ENCODE measurements at places on chromosomes 2 and 18.

GRCh38 chr2:218823196-218823855 is 8.3 kb downstream of the PRKAG3 start:
- no peak for DNase-seq

DNA sequence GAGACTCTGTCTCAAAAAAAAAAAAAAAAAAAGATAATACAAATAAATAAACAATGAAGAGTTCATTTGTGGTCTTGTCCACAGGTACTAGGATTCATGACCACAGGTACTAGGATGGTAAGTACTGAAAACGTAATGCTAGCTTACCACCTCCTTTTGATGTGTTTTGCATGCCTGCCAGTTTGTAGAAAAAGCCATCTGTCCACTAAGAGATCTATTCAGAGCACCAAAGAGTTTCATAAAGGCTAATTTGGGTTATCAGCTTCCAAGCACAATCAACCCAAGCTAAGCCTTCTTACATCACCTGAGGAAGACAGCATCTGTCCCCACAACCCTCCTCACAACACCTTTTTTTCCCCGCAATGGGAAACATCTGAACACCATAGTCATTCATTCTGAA is 477.2 kb downstream of the ZEB2 start:
- DNase-seq: no peak

DNA sequence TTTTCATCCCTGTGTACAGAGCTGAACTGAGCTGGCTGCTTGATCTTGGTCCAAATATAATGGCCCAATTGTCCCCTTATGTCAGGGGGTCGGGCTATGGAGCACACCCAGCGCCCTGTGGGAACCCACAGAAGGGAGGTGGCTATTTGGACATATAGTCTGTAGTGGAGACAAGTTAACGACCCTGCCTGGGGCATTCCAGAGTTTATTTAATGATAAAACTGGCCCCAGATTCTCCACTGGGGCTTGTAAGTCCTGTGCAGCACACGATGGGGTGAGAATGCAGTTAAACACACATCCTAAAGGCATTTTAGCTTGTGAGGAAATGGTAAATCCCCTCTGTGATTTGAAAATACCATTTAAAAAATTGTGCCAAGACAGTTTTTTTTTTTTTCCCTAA is 72.9 kb downstream of the QPCT start:
- no peak for DNase-seq

- no peak for DNase-seq
These were observed 84.2 kb upstream of the FAM136A start for GRCh38 chr2:70385966-70386595.

- peak; percentile 59 for DNase-seq
These were observed 457.8 kb downstream of the EIPR1 start for GRCh38 chr2:2919574-2920365.

- DNase-seq: no peak
These were observed 1420.6 kb upstream of the NXPH2 start for GRCh38 chr2:140200764-140201163.

- peak; percentile 79 for DNase-seq
These were observed 4.2 kb downstream of the SP9 start for GRCh38 chr2:174338671-174339560.

- no peak for DNase-seq
These were observed 85.2 kb upstream of the LCLAT1 start for GRCh38 chr2:30361751-30362394.

- peak; percentile 60 for DNase-seq
These were observed 47.1 kb downstream of the KCNIP3 start for GRCh38 chr2:95344215-95344583.

DNA sequence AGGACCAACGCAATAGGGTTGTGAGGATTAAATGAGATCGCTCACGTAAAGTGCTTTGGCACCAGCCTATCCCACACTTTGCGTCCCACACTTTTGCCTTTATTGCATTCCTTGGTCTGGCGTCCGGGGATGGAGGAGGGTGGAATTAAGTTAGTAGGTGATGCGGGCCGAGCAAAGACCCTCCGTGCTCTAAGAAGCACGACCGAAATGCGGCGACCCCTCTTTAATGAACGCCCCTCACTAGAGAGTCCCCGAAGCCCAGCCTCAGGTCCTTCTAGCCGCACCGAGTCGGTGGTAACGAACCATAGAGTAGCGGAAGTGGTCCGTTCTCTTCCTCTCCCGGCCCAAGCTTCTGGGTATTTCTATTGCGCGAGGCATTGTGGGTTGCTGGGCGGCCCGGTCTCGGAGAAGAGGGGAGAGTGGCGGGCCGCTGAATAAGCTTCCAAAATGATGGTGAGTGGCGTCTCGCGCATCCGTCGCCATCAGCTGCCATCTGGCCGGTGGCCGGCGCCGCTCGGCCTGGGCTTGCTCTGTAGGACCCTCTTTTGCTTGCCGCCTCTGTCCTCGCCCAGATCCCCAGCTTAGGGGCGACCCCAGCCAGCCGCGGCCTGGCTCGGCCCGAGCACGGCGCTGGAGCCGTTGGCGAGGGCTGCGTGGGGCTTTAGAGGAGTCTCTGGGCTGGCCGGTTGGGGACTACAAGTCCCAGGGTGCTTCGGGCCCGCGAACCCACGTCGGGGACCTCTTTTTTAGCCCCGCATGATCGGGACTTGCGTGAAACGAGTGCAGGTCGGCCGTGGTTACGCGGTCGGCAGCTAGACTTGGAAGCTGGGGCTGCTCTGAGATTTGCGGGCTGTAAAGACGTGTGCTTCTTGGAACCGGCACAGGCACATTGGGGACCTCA is at the start of gene CCT7:
TSS of gene CCT7 (plus strand) at position 377 of the 901 bp plus-strand sequence. CDS start at position 448, 71 bp downstream.
- DNase-seq: peak; percentile 97

DNA sequence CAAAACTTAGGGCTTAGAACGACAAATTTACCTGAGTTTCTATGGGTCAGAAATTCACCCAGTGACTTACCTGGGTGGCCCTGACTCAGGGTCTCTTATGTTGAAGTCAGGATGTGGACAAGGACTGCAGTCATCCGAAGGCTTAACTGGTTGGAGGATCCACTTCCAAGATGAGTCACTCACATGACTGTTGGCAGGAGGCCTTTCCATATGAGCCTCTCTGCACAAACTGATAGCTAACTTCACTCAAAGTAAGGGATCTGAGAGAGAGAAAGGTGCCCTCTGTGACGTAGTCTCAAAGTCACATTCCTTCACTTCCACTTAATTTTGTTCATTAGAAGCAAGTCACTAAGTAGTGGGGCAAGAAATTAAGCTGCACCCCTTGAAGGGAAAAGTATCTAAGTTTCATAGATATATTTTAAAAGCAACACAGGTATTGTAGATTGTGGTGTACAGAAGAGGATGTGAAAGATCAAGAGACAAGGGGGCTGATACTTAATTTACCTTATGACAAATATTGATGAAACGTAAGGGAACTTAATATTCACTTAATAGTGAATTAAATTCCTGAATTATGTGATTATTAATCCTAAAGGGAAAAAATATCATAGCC is 48.4 kb downstream of the TANK start:
- no peak for DNase-seq

- DNase-seq: peak; percentile 48
These were observed 607 bp downstream of the LAMA3 start for GRCh38 chr18:23689616-23690504.

DNA sequence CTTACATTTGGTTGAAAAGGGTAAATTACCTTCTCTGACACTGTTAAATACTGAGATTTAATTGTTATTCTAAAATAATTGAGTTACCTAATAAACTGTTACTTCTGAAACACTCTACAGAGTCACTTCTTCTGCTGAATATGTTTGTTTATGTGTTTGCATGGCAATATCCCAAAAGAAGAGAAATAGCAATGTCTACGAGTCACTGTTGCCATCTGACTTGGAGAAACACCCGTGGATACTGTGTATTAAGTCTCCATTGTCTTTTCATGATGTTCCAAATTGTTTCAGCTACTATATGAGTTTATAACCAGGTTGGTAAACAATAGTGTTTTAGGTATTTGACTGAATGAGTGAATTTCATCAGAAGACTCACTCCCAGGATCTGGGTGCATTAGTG is 754.2 kb upstream of the ID2 start:
- no peak for DNase-seq

DNA sequence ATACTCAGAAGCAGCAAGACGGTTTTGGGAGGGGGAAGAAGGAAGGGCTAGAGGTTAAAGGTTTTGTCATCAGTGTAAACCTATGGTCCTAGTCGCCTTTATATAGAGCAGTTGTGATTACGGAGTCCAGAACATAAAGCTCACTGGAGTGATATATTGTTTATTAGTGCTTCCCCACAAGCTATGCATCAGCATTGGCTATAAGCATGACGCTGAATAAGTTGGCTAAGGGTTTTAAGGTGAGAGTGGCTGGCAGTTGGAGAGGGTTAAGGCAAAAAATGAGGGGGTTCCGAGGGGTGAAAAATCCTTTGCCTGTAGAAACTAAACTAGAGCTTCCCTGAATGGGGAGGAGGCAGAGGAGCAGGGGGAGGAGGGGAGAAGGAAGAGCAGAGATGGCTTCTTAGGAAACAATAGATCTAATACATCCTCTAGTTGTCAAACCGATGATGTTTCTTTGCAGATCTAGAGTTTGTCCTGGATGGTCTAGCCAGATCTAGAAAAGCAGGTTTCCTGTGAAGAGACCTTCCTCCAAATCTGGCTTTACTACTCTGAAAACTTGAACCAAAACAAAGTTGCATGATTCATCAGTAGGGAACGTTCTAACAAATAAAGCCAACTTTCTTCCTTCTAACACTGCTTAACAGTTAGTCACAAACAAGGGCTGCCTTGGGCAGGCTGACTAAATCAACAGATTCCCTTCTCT is 2.5 kb downstream of the KLF7 start:
- peak; percentile 75 for DNase-seq

GRCh38 chr2:48728840-48729239 is 26.7 kb downstream of the LHCGR start:
- peak; percentile 81 for DNase-seq

DNA sequence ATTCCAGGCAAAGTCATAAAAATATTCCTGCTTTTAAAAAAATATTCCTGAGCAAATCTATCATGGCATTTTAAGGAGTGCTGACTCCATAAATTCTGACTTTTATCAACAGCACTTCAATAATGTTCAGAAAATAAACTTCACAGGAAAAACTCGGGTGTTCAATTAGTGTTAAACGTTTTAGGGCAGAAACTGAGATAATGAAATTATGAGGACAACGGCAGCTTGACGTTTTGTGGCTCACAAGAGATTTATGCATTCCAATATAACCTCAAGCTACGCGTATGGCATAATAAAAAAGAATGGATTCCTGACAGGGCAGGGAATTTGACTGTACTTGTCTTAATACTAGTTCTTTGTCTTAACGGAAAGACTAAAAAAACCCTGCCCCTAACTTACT is 133.2 kb downstream of the ICOS start:
- no peak for DNase-seq

DNA sequence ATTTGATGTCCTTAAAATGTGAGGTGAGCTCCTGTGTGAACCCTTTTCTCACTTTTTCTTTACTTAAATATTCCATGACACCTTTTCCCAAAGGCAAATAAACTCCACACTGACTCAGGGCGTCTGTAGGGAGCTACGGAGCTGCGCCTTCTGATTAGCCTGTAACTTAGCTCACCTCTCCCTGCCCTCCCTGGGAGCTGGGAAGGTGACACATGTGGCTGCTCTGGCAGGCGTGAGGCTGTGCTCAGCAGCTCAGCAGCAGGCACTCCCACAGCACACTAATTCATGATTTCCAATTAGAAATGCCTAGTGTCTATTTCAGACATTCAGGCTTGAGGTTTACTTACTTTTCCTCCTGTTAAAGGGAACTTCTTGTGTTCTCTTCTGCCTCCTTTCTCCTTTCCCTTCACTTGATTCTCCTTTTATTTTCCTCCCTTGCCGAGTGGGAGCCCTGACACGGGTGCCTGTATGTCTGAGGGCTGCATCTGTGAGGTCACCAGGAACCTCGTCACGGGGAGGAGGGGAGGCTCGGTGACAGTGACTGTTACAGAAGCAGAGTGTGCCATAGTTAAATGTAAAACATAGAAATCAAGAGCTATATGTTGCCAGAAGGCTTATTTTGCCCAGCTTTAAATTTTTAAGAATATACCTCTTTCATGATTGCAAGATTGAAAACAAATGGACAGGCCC is 437.1 kb downstream of the DCDC2C start:
- peak; percentile 37 for DNase-seq

- DNase-seq: no peak
These were observed 537.4 kb downstream of the CPS1 start for GRCh38 chr2:211093743-211094303.

DNA sequence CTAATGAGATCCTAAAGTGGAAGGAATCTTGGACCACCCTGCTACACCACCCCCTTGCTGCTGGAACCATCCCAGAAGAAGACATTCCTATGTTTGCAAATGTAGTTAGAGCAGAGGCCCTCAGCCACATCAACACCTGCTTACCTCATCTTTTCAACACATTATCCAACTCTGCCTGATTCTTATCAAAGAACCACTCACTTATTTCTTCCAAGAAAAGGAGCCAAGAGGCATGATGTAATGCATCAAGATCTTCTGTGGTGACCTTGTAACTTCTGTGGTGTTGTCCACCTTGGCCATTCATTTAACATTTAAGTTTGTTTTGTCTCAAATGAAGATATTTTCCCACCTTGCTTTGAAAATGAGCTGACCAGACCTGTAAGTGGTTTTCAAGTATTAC is 338.1 kb downstream of the CTNNA2 start:
- no peak for DNase-seq

GRCh38 chr2:132415256-132415914 is 1.2 kb upstream of the GPR39 start:
- no peak for DNase-seq

- DNase-seq: no peak
These were observed 62.8 kb downstream of the NBEAL1 start for GRCh38 chr2:203077451-203077850.

DNA sequence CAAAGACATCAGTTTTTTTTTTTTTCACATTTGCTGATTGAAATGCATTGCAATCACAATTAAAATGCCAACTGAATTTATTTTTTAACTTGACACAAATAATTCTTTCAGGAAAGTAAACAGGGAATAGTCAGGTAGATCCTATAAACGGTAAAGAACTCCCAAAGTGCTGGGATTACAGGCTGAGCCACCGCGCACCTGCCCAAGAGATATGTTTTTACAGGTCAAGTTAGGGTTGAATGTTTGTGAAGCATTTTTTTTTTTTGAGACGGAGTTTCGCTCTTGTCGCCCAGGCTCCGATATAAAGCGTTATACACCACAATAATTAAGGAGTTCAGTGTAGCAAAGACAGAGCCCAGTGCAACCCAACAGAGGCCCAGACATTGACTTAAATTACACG is 15.1 kb downstream of the ITM2C start:
- DNase-seq: no peak

All from eye (tissue), 1 donor.